ENCODE measurements at places on chromosomes 7 and 10.

- no peak for DNase-seq
Observed at GRCh38 chr10:8221451-8221850, 167.0 kb downstream of the GATA3 start.

GRCh38 chr7:155449008-155449868 lies 8.7 kb upstream of the EN2 start:
- DNase-seq, result no peak

- no peak for DNase-seq
Observed at GRCh38 chr7:150972023-150972468, 6.1 kb downstream of the KCNH2 start.

DNA sequence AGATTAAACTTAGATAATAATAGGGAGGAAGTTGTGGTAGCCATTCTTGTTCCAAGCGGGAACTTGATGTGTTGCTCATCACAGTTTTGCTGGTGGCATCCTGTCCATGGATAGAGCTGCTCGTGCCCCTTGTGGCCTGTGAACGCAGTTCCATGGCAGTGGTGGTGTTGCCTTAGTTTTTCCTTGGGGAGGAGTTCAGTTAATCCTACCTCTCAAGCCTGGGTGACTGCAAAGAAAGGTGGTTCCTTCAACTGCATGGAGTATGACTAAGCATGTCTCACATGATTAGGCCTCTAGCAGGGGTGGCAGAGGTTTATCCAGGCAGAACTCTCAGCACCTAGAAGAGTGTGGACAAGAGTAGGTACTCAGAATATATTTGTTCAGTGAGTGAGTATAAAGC lies 99.7 kb downstream of the MAPK8 start:
- peak; percentile 97 for DNase-seq

- DNase-seq, result no peak
Observed at GRCh38 chr10:131084791-131085090, 226.8 kb downstream of the TCERG1L start.

DNA sequence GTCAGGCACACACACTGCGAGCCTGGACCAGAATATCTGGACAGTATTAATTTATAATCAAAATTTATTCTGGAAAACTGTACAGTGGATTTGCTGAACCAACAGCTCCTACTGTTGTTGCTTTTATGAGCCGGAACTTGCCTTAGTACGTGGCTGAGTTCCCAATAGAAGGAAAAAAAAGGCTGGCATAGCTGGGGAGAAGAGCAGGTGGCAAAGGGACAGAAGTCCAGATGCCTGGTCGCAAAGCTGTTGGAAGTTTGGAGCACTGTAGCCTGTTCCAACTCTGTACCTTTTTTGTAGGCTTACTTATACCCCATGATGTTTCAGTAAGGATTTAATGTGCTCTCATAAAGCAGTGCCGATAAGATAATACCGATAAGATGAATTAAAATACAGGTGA lies 333.8 kb downstream of the ABCA13 start:
- no peak for DNase-seq

DNA sequence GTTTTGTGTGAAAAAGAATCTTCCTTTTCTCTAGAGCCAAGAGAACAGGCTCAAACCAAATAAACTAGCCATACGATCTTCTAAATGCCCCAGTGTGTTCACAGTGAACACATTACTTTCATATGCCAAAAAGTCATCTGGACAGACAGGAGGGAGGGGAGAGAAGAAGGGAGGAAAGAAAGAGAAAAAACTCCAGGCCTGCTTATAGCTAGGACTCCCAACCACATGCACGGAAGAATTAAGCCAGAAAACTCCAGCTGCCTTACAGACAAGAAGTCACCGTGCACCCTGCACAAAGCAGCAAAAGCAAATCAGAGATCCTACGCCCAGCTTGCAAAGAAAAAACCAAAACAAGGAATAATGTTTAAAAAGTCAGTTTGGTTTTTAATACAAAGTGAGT lies 34.3 kb downstream of the SNX8 start:
- DNase-seq, result no peak

- no peak for DNase-seq
Observed at GRCh38 chr10:96747734-96748550, 27.6 kb upstream of the PIK3AP1 start.

- no peak for DNase-seq
Observed at GRCh38 chr7:46015107-46015868, 94.2 kb upstream of the IGFBP3 start.

DNA sequence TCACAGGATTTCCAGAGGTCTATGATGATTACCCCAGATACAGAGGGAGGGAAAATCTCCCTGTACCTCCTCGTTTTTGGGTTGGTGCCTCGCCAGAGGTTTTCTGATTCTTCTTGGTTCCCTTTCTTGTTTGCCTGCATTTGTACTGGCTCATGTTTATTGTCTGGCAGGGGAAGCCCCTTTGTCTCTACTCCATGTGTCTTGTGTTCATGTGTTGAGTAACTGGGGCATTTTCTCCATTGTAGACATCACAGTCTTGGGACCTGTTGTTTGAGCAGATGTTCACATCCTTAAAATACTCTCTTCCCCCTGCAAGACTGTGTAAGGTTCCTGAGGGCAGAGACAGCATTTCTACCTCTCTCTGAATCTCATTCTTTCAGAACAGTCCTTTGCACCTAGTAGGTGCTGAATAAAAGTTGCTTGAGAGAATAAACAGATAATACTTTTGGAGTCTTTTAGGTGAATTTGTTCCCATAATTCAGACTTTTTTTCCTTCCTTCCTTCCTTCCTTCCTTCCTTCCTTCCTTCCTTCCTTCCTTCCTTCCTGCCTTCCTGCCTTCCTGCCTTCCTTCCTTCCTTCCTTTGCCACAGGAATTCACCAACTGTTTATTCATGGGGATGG lies 25.1 kb downstream of the CDK14 start:
- DNase-seq, result no peak

GRCh38 chr7:126574276-126575250 lies 678.2 kb downstream of the GRM8 start:
- DNase-seq, result peak; percentile 99

DNA sequence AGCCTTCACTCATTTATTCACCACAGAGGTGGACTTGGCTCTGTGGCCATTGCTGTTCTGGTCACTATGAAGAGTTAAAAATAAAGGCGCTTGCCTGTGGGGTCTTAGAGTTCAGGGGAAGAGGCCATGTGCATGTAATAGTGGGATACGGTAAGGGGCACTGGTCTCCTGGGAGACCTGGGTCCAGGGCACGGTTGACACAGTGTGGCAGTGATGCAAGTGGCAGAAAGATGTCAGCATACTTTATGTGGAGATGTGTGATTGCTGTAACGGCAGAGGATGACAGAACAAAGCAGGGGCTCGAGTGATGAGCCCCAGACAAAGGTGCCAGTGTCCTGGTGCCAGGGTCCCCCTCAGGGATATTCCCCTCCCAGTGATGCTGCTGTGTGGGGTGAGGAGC lies 8.6 kb downstream of the ZSCAN25 start:
- DNase-seq, result no peak

DNA sequence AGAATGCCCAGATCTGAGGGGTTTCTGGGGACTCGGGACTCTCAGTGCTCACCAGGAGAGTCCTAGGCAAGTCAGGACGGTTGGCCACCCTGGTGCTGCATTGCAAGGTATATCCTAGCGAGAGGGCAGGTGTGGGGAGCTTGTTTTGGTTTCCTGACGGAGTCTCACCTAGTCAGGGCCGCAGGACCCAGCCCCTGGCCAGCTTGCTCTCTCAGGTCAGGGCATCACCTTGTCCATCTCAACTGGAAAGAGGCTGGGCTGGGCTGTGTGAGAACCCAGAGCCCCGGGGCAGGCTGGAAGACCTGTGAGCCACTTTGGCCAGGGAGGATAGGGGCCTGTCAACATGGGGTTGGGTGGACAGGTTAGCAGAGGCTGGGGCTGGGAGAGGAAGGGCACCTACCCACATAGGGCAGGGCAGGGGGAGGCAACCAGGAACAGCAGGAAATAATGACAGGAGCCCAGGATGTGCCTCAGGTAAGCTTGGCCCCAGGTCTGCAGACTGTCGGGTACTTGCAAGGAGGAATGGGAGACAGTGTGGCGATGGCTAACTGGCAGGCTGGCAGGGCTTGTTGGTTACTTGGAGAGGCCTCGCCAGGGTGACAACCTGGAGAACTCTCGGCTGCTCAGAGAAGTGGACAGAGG lies 31.5 kb downstream of the DNAJB12 start:
- DNase-seq, result no peak

All from RCC 7860 (cell line).